ENCODE measurements at places on chromosomes 11 and 22.

DNA sequence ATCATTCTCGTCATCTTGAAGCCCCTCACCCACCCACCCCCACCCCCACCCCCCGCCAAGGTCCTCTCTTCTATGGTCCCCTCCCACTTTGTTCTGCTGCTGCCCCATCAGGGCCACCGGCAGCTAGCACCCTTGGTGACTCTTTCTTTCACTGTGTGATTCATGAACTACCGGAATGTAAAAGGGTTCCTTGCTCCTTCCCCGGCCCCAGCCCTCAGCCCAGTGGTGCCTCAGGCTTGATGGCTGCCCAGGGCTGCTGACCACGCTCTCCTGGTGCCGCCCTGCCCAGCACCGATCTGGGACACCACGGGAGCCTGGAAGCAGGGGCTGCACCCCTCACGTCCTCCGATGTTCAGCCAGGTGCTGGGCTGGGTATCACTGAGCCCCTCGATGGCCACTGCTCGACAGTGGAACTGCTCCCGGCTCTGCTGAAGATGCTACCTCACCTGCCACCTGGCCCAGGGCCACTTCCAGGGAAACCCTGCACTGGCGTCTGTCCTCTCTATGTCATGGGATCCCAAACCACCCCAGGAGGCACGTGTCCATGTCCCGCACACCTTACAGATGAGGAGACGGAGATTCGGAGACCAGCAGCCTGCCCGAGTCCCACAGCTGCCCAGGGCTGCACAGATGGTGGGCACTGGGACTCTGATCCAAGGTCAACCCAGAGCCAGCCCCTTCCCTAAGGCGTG is 39.7 kb downstream of the IGLL5 start:
- no peak for DNase-seq

DNA sequence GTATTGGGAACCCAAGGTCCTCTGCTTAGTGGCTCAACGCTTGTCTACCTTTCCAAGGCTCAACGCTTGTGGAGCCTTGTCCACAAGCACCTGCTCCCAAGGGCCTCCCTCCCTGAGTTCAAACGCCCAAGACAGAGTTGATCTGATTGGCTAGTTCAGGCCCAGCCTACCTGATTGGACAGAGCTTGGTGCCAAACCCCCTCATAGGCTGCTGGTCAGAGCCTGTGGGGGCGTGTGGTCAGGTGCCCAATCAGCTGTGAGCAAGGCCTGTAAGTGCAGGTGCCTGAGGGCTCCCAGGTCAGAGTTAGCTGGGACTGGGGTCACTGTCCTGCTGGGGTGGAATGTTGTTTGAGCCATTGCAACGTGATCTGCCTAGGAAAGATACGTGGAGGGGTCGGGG is 16.9 kb upstream of the TMPRSS6 start:
- DNase-seq: no peak

DNA sequence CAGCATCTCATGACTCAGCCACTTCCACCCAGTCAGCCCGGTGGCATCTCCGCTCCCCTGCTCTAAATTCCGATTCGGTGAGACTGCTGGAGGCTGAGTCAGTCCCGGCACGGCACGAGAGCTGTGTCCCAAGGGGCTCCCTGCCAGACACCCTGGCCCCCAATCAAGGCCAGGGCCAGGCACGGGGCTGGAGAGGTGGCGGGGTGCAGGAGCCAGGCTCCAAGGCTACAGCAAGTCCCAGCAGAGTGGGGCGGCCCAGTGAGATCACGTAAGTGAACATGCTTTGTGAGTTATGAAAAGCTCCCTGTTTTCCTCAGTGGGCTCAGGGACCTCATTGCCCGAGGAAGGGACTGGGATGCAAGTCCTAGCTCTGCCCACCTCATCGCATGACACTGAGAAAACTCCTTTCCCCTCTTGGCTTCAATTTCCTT is 3.0 kb downstream of the C11orf68 start:
- DNase-seq: no peak

- DNase-seq: no peak
Observed at GRCh38 chr22:44724416-44724815, 22.4 kb downstream of the PRR5 start.

GRCh38 chr11:1333860-1334259 is 24.4 kb upstream of the TOLLIP start:
- no peak for DNase-seq

- DNase-seq: no peak
Observed at GRCh38 chr11:112596324-112596723, 335.7 kb upstream of the PLET1 start.

DNA sequence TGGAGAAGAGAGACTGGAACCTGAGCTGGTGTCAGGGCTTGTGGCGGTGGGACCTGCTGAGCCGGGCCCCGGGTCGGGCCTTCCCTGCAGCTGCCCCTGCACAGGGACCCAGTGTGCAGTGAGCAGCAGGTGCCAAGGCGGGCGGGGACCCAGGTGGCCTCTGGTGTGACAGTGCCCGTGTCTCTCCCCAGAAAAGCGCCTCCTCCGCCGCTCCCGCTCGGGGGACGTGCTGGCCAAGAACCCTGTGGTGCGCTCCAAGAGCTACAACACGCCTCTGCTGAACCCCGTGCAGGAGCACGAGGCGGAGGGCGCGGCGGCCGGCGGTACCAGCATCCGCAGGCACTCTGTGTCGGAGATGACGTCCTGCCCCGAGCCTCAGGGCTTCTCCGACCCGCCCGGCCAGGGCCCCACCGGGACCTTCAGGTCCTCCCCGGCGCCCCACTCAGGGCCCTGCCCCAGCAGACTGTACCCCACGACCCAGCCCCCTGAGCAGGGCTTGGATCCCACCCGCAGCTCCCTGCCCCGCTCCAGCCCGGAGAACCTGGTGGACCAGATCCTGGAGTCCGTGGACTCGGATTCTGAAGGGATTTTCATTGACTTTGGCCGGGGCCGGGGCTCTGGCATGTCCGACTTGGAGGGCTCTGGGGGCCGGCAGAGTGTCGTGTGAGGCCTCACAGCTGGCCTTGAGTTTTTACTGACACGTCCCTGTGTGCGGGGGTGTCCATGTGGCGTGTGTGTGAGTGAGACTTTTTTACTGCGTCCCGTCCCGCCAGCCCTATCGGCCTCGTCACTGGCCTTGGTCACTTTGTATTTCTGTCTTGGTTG is 15.6 kb upstream of the ARHGAP8 start:
- no peak for DNase-seq

- no peak for DNase-seq
Observed at GRCh38 chr11:69825941-69826340, 6.7 kb upstream of the FGF3 start.

- no peak for DNase-seq
Observed at GRCh38 chr11:3218483-3219280, at the start of gene MRGPRG. Gene MRGPRG, minus strand, starts transcription at chr11:3218813. Its CDS starts 0 bp downstream, at chr11:3218813.

DNA sequence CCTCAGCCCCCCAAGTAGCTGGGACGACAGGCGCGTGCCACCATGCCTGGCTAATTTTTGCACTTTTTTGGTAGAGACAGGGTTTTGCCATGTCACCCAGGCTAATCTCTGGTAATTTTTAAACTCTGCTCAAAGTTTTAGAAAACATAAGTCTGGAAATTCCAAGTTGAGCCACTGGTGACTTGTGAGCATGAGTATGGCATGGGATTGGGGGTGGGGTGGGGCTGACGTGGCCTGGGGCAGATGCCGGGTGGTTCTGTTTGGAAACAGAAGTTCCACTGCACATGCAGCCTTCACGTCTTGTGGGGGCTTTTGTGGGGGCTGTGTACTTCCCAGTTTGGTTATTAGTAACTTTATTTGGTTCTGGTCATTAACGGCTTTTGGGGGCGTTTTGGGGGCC is 67.3 kb downstream of the PTPRJ start:
- DNase-seq: no peak

GRCh38 chr11:71139516-71140205 is 112.7 kb downstream of the SHANK2 start:
- DNase-seq: no peak

DNA sequence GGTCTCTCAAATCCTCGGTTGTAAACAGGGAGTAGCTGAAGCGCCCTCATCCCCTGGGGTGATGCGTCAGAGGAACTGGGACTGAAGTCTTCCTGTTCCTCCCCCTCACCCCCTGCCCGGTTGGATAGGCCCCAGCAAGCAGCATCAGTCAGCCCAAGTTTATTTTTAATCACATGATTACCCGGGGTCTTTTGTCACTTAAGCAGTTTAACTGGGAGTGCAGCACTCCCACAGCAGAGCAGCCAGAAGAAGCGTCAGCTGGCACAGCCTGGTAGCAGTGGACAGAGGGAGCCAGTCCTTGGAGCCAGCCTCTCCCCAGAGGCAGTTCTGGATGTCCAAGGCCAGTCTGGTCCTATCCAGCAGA is 342.1 kb downstream of the CTTN start:
- DNase-seq: no peak

- DNase-seq: no peak
Observed at GRCh38 chr11:117519170-117519569, 191.5 kb downstream of the CEP164 start.

DNA sequence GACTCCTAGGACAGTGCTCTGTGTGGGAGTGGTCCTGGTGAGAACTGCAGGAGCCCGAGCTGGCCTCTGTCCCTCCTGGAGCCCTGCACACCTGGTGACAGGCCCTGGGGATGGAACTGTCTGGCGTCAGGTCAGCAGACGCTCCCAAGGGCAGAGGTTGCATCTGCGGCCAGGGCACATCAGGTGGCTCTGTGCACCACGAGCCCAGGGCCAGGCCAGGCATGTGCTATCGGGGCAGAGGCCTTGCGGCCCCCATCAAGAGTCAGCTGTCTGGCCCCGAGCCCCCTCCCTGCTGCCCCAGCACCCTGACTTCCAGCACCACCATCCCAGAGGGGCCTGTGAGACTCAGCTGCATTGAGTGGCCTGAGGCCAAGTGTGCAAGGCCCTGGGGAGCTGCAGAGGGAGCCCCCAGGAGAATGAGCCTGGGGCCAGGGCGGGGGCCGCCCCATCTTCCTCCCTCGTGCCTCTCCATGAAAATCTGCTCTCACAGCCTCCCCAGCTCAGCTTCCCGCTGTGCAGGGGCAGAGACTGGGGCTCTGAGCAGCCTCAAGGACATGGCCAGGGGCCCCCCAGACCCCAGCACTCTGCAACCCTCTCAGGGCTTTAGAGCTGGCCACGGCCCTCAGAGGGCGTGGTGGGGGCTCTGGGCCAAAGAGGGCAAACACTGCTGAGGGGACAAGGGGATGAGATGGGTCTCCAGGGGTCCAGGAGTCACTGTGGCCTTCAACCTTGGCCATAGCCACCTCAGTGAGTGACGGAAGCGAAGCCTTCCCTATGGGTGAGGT is 56.4 kb downstream of the RTL6 start:
- no peak for DNase-seq

DNA sequence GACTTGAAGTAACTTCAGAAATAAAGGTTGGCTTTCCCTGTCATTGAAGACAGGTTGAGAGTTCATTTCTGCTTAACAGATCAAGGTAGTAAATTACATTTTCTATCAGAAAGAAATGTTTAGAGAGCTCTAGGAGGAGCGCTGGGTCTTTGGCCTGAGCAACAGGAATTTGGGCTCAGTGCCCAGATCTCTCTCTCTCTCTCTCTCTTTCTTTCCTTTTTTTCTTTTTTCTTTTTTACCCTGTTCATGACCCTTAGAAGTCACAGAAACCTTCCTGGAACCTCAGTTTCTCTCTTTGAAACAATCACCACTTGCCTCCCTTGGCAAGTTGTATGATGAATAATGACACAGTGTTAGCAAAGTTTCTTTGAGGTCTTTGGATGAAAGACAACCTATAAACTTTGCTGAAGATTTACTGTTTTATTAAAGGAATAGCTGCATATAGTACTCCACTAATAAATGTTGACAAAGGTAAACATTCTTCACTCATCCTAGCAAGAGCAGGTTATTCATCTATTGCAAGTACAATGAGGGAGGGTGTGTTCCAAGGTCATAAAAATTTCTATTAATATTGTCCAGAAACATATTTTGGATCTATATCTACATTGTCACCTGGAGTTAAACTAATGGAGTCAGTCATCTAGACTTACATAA is 35.5 kb upstream of the RASSF10 start:
- DNase-seq: no peak

DNA sequence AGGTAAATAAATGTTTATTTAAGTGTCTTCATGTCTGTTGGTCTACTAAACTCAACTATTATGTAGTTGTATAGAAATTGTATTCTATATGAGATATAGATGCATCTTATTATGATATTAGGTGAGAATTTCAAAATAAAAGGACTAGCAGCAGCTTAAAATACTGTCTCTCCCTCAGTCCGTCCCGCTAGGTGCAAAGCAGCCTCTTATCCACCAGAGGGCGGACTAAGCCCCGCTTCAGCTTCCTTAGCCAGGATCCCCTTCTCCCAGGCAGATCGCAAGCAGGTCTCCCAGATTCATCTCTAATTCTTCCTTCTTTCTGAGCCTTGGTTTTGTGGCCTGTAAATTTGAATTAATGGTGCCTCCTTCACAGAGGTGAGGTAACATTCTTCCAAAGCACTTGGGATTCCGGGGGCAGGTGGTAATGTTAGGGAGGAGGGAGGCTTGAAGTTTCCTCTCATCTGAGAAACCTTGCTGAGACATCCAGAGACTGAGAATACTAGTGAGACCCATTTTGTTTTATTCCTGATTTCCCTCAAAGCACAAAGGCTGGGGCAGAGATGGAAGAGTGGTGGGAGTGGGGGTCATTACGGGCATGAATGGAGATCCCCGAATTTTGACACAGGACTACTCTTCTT is 13.5 kb upstream of the INSC start:
- peak; percentile 21 for DNase-seq

- DNase-seq: no peak
Observed at GRCh38 chr11:66289548-66290329, 796 bp upstream of the YIF1A start.

- DNase-seq: no peak
Observed at GRCh38 chr11:105574974-105575373, 34.9 kb upstream of the GRIA4 start.

DNA sequence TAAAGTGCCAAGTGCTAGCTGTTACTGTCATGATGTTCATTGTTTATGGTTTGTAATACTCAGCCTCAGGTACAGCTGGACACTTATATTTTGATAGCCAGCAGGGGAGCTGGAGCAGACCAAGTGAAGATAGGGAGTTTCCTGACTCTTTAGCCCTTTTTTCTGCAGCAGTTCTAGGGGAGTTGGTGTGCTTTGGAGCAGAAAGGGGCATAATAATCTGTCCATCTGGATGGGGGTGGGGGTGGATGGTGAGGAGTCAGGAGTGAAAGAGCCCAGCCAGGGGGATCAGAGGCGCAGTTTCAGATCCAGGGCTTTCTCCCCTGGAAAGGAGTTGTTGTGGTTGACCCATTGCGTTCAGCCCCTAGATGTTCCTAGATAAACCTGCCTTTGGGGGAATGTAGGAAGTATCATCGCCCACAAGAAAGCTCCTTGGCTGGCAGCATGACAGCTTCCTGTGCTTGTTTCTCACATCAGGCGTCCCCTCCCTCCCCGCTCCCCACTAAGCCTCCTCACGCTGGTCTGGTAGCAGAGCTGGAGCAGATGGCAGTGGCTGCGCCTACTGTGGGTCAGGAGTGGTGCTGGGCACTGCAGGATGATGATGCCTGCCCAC is 41.9 kb downstream of the MED15 start:
- no peak for DNase-seq
